Fibroblast of skin of back (primary cell): ENCODE measurements at places on chromosomes 4 and X.

DNA sequence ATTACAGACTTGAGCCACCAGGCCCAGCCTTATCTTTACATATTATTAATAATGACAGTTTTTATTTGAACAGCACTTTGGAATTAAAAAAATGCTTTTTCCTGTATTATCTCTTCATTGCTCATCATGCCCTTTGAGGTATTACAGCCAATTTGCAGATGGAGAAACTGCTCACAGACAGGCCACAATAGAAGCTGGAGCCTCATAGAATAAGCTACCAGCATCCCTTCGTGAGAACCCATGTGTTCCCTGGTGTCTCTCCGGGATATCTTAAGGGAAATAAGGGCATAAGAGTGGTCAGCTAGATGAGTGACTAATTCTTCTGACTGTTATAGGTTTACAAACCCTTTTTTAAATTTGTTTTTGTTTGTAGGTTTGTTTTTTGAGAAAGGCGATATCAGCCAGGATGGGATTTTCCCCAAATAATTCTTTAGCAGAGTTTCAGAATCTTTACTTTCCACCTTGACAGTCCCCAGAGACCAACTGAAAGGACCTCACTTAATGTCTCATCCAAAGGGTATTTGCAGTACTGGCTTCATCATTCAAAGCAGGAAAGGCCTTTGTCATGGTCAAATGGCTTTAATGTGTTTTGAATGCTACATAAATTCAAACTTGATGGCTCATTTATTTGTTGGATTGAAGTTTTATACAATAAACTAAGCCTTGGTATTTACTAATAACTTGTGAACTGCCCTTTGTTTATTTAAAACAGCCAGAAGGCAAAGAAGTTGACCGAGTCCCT is 48.0 kb upstream of the SOD3 start:
- DNase-seq = peak; percentile 52

DNA sequence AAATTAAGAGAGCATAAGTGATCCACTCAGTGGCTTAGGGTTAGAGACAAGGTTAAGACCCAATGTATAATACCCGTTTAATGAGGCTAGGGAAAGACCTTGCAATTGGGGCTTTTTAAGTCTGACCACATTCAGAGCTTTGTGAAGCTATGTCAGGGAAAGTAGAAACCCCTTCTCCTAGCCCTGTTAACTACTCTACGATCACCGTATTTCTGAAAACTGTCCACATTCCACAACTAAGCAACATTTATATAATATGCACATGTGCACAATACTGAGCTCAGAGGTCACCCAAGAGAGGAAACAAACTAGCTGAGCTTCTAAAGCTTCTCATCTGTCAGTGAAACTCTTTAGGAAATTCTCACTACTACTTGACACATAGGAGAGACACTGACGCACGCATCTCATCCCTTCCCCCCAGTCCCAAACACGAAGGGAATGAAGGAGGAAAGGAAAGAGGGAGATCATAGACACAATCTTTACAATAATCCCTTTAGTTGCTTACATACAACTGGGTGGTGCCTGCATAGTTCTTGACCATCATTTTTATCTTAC is 56.2 kb downstream of the METTL14 start:
- peak; percentile 27 for DNase-seq

DNA sequence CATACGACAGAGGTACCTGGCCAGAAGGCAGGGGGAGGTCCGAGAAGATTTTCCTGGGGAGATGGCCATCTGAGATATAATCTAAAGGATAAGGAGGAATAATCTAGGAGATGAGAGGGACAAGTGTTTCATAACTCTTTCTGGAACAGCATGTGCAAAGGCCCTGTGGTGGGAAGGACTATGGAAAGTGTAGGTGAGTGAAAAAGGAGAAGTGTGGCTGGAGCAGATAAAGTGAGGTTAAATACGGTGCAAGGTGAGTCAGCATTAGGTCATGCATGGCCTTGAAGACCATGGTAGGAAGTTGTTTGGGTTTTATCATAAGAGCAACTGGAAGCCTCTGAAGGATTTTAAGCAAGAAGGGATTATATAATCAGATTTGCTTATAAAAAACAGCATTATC is 34.6 kb upstream of the MTM1 start:
- no peak for DNase-seq

DNA sequence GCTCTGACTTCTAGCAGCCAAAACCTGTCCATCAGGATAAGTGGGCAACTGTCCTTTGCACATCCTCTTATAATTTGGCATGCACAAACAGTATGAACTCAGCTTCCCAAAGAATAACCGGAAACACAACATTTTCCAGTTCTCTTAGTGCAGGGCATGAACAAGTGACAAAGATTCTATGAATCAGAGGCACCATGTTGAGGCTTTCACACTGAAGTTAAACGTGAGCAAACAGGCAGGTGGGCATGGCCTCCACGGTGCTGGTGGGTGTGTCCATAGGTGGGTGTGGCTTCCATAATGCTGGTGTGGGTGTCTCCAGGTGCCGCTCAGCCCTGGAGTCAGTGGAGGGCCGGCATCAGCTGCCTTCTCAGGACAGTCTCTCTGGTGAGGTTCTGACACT is 196.5 kb downstream of the SMIM20 start:
- DNase-seq = no peak

DNA sequence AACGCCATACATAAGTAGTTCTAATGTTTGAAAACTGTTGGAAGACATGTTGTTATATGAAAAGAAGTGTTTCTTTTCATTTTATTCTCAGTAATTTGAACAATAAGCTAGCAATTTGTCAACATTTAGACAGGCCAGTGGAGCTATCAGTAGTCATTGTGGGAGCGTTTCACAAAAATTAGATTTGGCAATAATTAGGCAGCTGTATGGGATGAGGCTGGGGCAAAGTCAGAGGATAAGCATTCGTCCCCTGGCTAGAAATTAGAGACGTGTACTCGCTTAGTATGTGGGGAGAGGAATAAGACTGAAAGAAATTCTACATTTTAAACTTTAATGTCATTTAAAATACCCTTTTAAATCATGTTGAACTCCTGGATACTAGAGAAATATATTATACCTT is 70.6 kb downstream of the TMEM144 start:
- no peak for DNase-seq

- DNase-seq = no peak
Measured at GRCh38 chrX:8927701-8928100, 106.2 kb downstream of the FAM9B start.

DNA sequence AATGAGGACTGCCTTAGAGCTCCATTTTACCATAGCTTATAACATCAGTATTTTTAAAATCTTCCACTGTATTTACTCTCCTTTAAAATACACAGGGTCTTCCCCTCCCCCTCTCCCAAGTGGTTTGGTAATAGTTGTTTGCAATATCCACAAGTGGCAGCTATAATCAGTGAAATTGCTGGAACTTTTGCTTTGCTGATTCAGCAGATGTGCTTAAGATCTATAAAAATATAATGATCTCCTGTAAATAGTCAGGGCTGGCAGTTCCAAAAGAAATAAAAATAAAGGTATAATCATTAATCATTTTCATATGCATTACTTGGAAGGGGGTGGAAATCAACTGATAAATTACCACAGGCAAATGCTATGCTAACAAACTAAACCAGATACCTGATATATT is 345.2 kb downstream of the KLHL13 start:
- no peak for DNase-seq

- no peak for DNase-seq
Measured at GRCh38 chr4:6095897-6096296, 77.7 kb upstream of the C4orf50 start.

DNA sequence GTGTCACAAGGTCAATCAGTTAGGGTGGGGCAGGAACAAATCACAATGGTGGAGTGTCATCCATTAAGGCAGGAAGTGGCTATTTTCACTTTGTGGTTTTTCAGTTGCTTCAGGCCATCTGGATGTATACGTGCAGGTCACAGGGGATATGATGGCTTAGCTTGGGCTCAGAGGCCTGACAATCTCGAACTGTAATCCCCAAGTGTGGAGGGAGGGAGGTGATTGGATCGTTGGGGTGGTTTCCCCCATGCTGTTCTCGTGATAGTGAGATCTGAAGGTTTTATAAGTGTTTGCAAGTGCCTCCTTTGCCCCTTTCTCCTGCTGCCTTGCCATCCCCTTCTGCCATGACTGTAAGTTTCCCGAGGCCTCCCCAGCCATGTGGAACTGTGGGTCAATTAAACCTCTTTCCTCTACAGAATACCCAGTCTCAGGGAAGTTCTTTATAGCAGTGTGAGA is 36.7 kb upstream of the STS start:
- peak; percentile 41 for DNase-seq

- peak; percentile 61 for DNase-seq
Measured at GRCh38 chr4:34720571-34720970, 1523.7 kb downstream of the ARAP2 start.

GRCh38 chrX:50618788-50619558 is 148.3 kb upstream of the DGKK start:
- no peak for DNase-seq

DNA sequence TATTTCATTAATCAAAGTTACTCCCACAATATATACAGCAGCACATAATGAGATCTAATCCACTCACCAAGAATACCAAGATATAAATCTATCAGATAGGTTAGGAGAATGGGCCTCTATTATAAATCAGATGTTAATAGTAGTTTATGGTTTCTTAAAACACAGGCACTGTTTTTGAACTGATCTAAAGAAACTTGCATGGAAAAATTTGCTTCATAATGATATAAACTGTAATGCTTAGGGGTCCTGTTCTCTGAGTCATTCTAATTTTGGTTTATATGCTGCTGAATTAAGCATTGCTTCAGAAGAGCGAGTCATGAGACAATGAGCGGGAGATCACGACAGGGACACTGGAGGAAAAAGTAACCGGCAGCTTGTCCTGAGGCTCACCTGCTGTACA is 113.3 kb upstream of the OTUD4 start:
- DNase-seq = peak; percentile 60

GRCh38 chr4:95431678-95432077 is 117.1 kb downstream of the UNC5C start:
- DNase-seq = no peak

DNA sequence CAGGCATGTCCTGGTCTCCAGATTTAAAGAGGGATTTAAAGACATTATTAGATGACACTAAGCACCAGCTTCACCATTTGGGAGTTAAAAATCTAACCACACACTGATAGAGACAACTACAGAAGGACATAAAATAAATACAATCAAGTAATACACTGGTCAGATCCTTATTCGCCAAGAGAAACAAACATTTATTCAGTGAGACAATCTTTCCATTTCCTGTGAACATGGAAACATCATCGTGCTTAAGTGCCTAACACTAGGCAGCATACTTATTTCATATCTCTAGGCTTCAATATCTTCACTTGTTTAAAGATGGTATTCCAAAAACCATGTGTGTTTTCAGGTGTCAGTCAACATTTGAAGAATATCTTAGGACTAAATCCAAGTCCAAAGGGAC is 103.6 kb downstream of the AREG start:
- DNase-seq = no peak

GRCh38 chrX:30971774-30972603 is 82.9 kb upstream of the TAB3 start:
- peak; percentile 40 for DNase-seq

- no peak for DNase-seq
Measured at GRCh38 chrX:18981124-18981807, 2.6 kb downstream of the PHKA2 start.
